GM06990 (cell line): ENCODE measurements at places on chromosomes 12 and 14.

DNA sequence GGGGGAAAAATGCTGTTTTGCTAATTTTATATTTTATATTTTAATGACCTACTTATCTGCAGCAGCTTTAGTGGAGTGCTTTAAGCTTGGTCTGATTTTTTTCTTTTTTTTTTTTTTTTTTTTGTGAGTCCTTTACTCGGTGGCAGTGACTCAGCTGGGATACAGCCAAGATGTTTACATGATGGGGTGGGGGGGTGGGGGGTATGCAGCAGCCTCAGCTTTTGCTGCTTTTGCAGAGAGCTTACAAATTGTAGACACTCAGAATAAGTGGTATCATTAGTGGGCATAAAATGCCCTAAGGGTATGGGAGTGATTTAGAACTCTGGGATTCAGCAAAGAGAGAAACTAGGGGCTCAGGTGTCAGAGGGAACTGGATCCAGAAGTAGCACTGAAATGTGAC lies 38.2 kb upstream of the ARHGAP5 start:
- no peak for DNase-seq

DNA sequence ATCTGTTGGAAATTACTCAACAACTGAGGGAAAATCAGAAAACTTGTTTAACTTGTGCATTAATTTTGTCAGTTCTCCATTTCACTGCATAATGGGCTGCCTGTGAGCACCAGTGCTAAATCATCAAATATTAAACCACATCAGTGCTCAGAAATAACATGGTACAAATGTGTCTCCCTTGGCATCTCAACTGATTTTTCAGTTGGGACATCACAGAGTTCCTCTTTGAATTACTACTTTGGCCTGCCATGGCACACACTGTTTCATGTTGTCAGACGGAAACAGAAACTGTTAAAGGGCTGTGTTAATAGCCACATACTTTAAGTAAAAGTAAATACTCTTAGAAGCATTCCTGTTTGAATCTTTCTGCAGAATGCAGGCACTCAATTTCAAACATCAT lies 42.1 kb upstream of the STRN3 start:
- no peak for DNase-seq

GRCh38 chr14:90438841-90439240 lies 42.0 kb downstream of the CALM1 start:
- no peak for DNase-seq

DNA sequence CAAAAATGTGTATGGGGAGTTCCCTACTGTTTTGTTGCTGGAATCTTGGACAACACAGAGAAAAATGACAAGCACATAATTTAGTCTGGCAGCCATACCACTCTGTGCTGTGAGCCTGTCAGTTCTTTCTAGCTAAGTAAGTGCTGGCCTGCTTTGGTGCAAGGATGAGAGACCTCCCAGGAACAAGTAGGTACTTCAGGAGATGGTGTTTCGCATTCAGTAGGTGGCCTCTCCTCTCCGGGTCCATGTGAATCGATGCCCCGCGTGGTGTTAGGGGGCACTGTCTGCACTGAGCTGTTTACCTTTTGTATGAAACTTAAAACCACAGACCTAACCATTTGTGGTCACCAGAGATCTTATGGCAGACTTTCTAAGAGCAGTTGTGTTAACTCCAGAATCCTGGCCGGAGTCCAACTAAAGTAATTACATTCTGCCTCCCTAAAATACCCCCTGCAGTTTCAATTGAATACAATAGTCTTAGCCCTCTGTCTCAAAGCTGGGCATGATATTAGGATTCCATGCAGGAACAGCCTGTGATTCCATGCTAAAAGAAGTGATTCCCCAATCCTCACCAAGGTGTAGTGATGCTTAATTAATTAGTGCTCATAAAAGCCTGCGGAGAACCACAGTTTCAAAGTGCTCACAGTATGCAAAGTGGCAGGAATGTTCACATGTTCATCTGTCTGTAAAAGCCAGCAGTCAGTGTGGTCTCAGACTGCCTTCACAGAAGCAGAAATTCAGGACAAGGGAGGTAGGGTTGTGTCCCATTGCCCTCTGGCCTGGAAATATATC lies 64.2 kb downstream of the LLPH start:
- DNase-seq: no peak
